ENCODE measurements at places on chromosomes 3 and 15.

- H3K27me3 ChIP-seq: no peaks in the 10 kb centered on the region
- H3K4me1 ChIP-seq: no peaks in the 10 kb centered on the region
- no peak overlapping the region for H3K4me3 ChIP-seq
- H3K36me3 ChIP-seq: peaks cover 48% of the 10 kb centered on the region
- no peak for DNase-seq
Observed at GRCh38 chr15:22919171-22919570, 61.0 kb downstream of the CYFIP1 start.

GRCh38 chr3:107525644-107526305, 3.0 kb downstream of the BBX start:
- DNase-seq: no peak
- peak overlapping the region; percentile 64 for H3K27ac ChIP-seq
- peaks cover 3% of the 10 kb centered on the region for H3K36me3 ChIP-seq

DNA sequence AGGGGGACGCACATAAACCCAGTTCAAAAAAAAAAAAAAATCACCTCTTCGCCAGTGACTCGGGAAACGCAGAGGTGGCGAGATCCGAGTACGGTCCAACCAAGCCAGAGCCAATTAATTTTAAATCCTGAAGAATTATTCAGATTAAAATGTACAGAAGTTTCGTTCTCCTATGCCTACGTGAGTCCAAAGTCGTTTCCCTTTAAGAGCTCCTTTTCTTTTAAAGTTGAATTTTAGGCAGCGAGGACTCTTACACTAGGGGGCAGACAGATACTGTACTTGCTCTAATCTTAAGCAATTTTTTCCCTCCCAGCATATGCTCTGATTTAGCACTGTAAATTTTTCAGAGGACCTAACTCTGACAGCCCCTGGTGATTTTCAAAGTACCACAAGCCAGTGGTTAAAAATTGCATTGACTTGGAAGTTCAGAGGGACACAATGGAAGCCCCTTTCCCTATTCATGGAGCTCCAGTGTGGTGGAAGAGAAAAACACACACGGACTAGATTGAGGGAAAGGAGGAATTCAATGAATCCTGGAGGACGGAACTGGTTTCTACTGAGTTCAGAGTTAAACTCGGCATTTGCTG, 3.3 kb upstream of the NR2F2 start:
- peak; percentile 85 for DNase-seq
- H3K36me3 ChIP-seq: no peaks in the 10 kb centered on the region
- H3K4me1 ChIP-seq: peaks cover 2% of the 10 kb centered on the region
- H3K27me3 ChIP-seq: peaks cover 65% of the 10 kb centered on the region

GRCh38 chr3:114103858-114104257, 47.3 kb downstream of the QTRT2 start:
- H3K4me3 ChIP-seq: no peak overlapping the region
- H3K36me3 ChIP-seq: no peaks in the 10 kb centered on the region
- H3K27me3 ChIP-seq: no peaks in the 10 kb centered on the region

DNA sequence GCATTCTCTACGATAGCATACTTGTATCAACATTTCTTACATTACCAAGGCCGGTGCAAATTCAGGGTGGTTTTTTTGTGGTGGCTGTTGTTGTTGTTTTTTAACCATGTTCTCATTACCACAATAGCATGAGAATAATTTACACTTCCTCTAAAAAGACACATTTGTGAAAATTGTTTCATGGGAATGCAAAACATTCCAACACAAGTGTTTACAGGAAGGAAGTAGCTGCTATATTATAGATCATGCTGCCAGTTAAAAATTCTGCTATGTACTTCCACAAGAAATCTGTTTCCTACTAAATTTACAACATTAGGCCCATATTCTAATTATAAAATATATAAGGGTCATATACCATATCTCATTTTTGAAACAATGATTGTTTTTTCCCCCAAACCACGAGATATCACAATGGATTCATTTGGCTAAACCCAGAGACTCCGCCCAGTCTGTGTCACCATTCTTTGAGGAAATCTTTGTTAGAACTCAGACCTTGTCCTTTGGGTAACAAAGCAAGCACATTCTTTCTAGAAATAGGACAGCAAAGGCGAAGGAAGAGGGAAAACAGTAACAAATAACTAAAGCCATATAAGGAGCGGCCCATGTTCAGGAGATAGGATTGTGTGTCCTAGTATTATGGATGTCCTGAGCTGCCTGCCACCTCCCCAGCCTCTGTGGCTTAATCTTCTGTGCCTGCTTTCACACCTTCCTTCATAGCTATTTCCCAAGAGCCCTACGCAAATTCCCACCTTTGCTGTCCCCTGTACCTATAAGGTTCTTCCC, 60.1 kb downstream of the UACA start:
- no peak overlapping the region for H3K4me3 ChIP-seq
- no peak for DNase-seq
- H3K4me1 ChIP-seq: no peaks in the 10 kb centered on the region
- H3K36me3 ChIP-seq: no peaks in the 10 kb centered on the region
- peaks cover 29% of the 10 kb centered on the region for H3K27me3 ChIP-seq

DNA sequence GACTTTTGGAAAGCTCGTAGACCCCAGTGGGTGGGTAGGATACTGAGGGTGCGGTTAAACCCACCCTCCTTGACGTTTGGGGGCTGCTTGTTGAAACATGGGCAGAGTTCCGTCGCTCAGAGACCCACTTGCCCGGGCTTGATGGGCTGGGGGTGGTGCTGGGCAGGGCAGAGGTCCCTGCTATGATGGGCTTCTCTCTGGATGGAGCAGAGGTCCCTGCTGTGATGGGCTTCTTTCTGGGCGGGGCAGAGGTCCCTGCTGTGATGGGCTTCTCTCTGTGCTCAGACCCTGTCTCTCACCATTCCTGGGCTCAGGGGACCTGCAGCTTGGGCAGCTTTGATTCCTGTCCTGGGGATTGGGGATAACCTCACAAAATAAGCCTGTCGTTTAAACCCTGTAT, 45.2 kb downstream of the FBLN2 start:
- no peaks in the 10 kb centered on the region for H3K4me1 ChIP-seq
- no peak overlapping the region for H3K27ac ChIP-seq
- no peak for DNase-seq
- no peaks in the 10 kb centered on the region for H3K27me3 ChIP-seq
- H3K4me3 ChIP-seq: no peak overlapping the region
- H3K36me3 ChIP-seq: no peaks in the 10 kb centered on the region

DNA sequence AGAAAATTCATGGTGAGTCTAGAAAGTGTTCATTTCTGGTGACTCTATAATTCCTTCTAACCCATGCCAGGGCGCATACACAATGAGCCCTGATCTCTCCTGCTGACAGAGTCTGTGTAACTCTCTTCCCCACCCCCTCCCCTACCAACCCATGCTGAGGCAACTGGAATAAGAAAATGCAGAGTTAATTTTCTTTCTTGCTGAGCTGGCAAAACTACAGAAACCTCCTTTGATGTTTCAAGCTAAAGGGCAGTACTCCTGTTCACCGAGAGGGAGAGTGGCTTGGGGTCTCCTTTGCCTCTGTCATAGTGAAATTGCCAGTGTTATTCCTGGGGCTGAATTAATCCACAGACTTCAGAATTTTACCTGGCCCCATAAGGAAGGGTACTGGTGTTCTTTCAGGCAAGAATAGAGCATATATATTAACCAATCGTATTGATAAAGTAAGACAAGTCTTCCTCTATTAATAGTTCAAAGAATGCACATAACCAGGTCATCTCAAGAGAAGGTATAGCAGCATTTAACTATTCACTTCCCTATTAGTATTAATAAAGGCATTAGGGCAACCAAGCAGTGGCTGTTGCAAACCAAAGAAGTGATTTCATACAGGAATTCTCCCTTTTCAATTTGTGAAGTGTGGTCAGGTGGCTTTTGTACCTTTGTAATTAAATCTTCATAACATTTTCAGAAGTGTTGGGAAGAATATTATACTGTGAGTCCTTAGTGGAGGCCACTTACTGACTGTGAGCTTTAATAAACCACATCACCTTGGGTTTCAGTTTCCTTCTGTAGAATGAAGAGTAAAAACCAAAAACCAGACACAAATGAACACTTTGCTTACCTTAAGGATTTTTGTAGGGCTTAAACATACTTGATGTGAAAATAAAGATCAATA, 4.1 kb downstream of the GAP43 start:
- no peak overlapping the region for H3K4me3 ChIP-seq
- H3K4me1 ChIP-seq: no peaks in the 10 kb centered on the region
- peaks cover 61% of the 10 kb centered on the region for H3K27me3 ChIP-seq
- no peak overlapping the region for H3K27ac ChIP-seq
- no peak for DNase-seq

DNA sequence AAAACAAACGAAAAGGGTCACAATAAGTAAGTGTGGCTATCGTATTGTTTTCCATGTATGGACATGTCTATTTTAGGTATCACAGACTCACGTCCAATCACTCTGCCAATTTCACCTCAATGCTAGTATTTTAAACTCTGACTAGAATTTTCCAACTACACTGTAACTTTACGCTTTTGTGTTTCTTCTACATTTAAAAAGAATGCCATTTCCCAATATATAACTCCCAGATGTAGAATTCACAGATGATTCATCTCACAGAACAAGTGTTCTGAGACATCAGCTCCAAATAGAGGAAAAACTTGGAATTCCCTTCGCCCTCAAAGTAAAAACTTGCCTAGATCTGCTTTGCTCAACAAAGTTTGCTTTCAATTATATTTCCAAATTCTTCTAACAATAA, 14.2 kb downstream of the LRIG1 start:
- H3K4me1 ChIP-seq: peaks cover 36% of the 10 kb centered on the region
- no peaks in the 10 kb centered on the region for H3K27me3 ChIP-seq
- H3K36me3 ChIP-seq: no peaks in the 10 kb centered on the region

DNA sequence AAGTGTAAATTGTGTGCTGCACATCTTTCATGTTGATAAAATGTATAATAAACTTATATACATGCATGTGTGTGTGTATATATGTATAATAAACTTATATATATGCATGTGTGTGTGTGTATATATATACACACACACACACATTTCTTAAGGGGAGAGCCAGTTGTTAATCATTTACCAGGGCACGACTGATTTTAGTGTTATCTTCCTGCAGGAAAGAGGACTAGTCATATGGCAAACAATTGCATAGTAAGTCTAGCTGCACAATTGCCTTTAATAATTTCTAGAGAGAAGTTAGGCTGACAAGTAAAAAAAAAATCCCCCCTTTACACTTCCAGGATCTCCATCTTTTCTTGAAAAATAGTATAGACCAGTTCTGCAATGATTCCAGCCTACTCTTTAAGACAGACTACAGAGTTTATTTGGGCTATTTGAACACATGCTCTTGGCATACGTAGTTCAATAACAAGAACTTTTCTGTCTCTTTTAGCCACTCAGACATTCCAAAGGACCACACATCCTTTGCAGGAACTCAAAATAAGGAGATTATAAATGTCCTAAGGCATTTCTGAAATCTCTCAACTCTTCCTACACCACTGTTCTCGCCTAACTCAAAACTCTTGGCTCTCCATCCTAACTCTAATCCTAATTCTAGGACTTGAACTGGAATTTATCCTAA, 163.6 kb upstream of the SETMAR start:
- no peaks in the 10 kb centered on the region for H3K4me1 ChIP-seq
- H3K36me3 ChIP-seq: no peaks in the 10 kb centered on the region
- no peak for DNase-seq

DNA sequence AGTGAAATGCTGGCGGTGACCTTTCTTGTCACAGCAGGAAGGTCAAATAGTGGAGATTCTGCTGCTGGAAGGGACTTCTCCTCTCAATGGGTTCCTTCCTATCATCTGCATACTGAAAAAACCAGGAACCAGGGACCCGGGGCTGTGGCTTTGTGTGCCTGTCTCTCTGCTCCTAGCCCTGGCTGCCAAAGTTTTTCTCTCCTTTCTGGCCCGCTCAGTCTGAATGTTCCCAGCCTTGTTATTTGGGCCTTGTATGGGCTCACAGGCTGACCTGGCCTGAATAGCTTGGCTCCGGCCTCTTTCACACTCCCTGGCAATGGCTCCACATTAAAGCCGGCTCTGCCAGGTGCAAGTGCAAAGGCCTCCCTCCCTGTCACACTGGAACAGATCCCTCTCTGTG, 94.7 kb downstream of the LRIG1 start:
- H3K4me3 ChIP-seq: no peak overlapping the region
- H3K36me3 ChIP-seq: peaks cover 6% of the 10 kb centered on the region
- no peaks in the 10 kb centered on the region for H3K27me3 ChIP-seq
- H3K4me1 ChIP-seq: no peaks in the 10 kb centered on the region
- no peak for DNase-seq

GRCh38 chr15:65577129-65577996, 33.6 kb downstream of the INTS14 start:
- peaks cover 14% of the 10 kb centered on the region for H3K4me1 ChIP-seq
- peaks cover 15% of the 10 kb centered on the region for H3K36me3 ChIP-seq
- peak overlapping the region; percentile 5 for H3K27ac ChIP-seq
- H3K27me3 ChIP-seq: no peaks in the 10 kb centered on the region

GRCh38 chr3:56536735-56537134, 20.2 kb upstream of the CCDC66 start:
- H3K4me3 ChIP-seq: no peak overlapping the region
- no peak overlapping the region for H3K27ac ChIP-seq
- H3K27me3 ChIP-seq: no peaks in the 10 kb centered on the region
- H3K4me1 ChIP-seq: no peaks in the 10 kb centered on the region
- no peaks in the 10 kb centered on the region for H3K36me3 ChIP-seq

DNA sequence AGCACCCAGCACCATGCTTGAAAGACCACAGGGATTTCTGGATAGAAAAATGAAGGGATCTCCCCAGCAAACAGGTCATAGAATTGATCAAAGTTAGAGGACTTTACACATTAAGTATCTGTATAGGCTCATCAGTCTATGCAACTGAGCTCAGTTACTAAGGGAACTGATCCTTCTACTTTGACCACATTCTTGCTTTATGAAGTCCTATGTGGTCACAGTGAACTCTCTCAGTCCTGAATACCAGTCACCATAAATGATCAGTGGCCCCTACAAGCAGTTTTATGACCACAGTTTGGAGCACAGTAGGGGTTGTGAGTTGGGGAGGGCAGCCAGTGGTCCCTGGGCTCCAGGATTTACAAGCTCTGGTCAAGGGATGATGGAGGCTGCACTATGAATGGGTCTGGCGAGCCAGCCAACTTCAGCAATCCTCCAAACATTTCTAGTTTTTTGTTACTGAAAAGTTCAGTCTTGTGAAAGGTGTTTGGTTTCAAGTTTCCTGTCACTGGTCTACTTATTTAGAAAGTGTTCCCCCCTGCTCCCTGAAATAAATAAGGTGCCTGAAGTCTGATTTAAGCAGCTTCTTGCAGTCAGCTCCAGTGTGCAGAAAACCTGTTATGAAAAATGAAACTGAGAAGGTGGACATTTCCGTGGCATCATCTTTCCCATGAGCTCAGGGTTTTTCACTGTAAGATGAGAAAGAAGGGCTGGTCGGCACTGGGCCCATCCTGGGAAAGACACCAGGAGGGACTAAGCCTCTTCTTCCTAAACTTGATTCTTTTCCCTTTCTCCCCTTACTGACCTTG, 75.5 kb downstream of the DAPK2 start:
- peaks cover 3% of the 10 kb centered on the region for H3K4me1 ChIP-seq
- no peaks in the 10 kb centered on the region for H3K27me3 ChIP-seq
- no peak overlapping the region for H3K4me3 ChIP-seq
- H3K27ac ChIP-seq: no peak overlapping the region

DNA sequence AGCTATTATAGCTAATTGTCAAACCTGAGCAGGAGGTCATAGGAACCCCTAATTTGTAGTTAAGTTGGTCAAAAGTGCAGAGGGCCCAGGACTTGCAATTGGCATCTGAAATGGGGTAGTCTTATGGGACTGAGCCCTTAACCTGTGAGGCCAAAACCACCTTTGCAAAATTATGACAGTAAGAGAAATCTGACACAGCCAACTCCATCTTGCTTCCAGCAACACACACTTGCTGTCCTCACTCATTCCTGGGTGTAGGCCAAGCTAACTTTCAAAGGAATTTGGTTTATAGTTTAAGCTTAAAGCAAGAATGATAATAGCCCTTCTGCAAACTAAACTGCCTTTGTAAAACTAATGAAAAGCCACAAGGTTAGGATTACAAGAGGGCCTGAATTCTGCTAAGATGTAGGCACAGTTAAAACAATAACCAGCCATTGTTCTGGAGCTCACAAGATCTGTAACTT, 57.6 kb upstream of the FRMD4B start:
- no peaks in the 10 kb centered on the region for H3K36me3 ChIP-seq
- no peaks in the 10 kb centered on the region for H3K4me1 ChIP-seq
- H3K27me3 ChIP-seq: no peaks in the 10 kb centered on the region
- no peak overlapping the region for H3K4me3 ChIP-seq
